Brain (organoid and tissue), 16 donors: ENCODE measurements at places on chromosomes 6 and 20.
A peak's percentile ranks its signal among the peaks of the same experiment; 100 is the strongest.

DNA sequence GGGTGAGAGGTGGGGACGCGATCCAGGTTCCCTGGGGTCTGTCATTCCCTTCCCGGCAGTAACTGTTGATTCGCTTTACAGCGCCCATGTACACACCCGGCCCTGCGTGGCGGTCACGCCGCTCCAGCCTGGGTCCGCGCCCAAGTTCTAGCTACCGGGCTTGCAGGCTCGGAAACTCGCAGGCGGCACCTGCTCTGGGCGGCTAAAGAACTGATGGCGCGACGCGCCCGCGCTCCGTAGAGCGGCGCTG, 1.4 kb upstream of the POU3F2 start:
- no peak for DNase-seq

- DNase-seq: no peak
Observed at GRCh38 chr6:169720207-169720855, 4.0 kb downstream of the PHF10 start.

DNA sequence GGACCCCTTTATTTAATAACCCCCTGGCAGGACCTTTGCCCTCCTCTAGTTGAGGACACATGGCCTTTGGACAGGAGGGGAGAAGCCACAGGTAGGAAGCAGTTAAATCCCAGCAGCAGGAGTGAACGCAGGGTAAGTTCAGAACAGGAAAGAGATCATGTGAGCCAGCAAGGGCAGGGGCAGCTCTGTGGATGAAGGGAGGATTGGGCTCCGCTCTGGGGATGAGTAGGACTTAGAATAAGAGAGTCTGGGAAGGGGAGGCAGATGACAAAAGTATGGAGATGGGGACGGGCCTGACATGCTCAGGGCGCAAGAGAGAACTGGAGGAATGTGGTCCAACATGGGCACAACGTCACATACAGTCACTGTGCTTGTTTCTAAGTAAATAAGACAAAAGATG, 89.0 kb downstream of the NDUFAF5 start:
- DNase-seq: no peak

GRCh38 chr6:87101067-87101466, 6.2 kb upstream of the CGA start:
- no peak for DNase-seq

DNA sequence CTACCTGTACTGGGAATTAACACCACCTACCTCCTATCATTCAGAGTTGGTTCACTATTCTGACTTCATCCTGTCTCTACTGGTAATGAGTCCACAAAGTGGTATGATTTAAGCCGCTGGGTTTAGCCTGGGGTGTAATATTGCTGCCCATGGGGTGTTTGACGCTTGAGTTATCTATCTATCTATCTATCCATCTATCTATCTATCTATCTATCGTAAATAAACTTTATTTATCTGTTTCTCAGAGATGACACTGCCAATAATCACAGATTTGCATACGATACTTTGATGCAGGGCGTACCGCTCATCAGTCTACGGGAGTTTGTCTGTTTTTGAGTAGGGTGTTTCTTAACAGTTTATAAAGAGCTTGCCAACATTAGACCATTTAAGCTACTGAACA, 73.6 kb upstream of the ZNF184 start:
- no peak for DNase-seq

- no peak for DNase-seq
Observed at GRCh38 chr6:136470044-136470443, 80.2 kb downstream of the MAP7 start.

- no peak for DNase-seq
Observed at GRCh38 chr20:38196592-38196991, 31.5 kb upstream of the TGM2 start.

GRCh38 chr6:21808551-21809242, 215.1 kb downstream of the SOX4 start:
- DNase-seq: no peak

GRCh38 chr6:1757131-1757530, 147.4 kb downstream of the FOXC1 start:
- no peak for DNase-seq

DNA sequence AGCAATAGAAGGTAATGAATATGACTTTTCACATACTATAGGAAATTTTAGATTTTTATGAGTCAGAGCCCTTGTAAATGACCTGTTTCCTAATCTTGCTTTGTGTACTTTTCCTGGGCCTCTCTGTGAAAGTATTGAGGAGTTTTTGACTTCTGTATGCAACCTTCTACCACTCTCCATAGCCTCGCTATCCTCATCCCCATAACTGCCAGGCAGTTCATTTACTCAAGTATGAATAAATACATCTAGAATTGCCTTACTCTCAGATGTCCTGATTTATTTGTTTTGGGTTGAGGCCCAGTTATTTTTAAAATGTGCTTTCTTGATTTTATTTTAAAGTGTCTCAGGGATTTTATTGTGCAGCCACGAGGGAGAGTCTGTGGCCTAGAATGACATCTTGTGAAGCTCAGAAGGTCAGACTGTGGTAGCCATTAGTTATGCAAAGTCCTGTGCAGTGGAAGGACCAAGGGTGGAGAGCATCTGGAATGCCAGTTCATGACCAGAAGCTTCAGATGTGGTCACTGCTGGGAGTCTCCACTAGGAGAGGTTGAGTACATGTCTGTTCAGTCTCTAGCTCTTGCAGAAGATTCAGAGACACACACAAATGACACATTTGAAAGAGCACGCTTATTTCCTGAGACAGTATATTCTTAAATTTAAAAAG, 346.2 kb upstream of the IMPG1 start:
- DNase-seq: no peak

DNA sequence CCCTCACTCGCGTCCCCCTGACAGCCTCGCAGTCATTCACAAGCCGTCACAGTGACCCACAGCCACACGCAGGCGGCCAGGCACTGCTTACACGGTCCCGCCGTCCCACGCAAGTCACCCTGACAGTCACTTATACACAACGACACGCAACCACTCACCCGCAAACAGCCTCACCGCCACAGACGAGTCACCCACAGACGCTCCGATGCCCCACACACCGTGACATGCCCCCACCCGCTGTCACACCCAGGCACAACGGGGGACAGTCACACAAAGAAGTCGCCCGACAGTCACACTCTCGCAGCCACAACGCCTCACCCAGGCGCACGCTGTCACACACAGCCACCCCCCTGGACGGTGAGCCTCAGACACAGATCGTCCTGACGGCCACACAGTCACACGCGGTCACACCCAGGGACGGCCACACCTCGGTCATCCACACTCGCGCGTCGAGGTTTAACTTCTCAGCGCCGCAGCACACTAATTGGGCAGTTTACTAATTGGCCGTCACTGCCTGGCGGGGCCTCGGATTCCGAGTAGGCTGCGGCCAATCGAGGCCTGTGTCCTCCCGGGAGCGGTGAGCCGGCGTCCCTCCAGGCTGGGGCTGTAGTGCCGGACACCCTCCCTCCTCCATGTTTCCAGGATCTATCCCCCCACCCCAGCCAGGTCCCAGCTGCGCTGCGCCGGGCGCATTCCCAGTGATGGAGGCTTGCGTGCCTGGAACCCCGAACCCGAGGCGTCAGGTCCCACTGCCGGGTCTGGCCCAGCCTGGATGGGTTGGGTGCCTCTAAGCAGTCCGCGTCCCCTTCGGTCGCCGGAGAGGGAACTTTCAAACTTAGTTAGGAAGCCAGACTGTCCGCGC, 790 bp downstream of the TOX2 start:
- peak; percentile 65 for DNase-seq

DNA sequence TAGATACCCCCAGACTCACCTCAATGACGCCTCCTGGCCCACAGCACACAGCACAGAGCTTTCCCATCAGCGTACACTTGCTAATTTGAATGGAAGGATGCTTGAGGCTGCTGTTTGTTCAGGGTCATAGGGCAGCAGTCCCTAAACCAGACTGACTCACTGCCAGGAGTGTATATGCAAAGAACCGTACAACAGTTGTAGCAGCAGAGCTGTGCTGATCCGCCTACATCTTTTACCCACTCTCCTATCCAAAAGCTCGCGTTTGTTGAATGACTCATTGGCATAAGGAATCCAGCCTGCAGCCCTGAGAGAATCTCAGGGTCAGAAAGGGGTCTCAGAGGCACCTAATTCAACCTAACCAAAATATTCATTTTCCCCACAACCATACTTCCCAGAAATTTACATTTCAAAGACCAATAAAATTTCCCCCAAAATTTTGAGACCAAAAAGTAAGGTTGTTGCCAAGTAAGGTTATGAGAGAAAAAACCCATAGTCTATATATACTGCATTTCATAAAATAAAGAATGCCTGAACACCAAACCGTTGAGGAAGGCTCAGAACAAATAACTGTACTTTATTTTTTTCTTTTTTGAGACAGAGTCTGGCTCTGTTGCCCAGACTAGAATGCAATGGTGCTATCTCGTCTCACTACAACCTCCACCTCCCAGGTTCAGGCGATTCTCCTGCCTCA, 35.3 kb upstream of the CCND3 start:
- no peak for DNase-seq
